ENCODE measurements at places on chromosomes 4 and X.

GRCh38 chr4:53626491-53626890, 35.2 kb upstream of the LNX1 start:
- no peak for DNase-seq

DNA sequence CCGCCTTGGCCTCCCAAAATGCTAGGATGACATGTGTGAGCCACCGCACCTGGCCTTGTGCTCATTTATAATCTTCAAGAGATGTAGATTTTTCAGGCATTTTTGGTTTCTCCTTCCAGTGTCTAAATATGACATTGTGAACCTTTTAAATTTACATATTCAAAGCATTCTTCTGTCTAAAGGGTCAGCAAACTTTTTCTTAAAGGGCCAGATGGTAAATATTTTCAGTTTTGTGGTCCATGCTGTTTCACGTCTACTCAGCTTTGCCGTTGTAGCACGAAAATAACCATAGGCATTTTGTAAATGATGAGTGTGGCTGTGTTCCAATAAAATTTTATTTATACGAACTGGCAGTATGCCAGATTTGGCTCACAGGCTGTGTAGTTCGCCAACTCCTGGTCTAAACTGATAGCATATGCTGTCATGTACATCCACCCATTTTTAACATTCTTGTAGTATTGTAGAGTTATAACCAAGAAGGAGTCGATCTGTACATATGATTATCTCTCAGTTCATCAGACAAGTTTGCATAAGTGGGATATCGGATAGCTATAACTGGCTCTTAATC, 12.7 kb upstream of the GCNA start:
- DNase-seq, result no peak

GRCh38 chr4:24070117-24070516, 180.3 kb upstream of the PPARGC1A start:
- DNase-seq, result no peak

DNA sequence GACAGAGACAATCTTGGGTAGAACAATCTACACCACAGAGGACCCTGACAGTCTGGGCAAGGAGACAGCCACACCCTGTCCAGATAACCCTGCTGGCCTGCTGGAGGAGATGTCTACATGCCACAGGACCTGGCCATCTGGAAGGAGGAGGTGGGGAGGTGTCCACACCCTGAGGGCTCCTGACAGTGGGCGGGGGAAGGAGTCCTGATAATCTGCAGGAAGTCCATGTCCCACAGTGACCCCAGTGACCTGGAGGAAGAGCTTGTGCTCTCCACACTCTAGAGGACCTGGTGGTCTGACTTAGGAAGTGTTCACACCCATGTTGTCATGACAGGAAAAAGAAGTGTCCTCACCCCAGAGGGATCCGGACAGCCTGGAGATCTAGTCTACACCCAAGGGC, 5.5 kb downstream of the SUV39H1 start:
- DNase-seq, result no peak

DNA sequence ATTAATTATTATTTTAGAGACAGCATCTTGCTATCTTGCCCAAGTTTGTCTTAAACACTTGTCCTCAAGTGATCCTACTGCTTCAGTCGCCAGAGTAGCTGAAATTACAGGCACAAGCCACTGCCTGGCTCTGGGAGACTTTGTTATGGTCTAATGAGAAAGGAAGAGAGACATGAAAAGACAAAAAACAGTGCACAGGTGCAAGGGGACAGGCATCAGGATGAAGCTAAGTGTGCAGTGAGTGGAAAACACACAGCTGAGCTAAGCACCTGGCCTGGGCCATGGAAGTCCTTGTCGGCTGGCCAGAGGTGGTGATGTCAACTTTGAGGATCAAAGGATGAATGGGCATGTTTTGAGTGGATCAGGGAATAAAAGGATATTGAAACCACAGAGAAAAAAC, 102.7 kb downstream of the HS3ST1 start:
- no peak for DNase-seq

DNA sequence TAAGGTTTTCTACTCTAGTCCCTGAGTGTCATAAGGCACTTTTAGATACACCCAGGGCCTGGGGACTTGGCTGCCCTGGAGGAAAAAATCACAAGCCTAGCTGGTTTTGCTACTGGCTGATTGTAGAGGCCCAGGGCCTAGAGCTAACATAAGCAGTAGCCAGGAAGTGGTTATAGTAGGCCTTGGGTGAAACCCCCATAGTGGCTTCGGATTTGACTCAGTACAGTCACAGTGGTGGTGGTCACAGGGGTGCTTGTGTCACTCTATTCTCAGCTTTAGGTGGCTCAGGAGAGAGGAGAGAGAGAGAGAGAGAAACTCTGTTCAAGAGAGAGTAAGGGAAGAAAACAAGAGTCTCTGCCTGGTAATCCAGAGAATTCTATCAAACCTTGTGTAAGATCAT, 194.5 kb upstream of the EDA2R start:
- DNase-seq, result no peak

GRCh38 chr4:89539797-89540711, 232.5 kb upstream of the GPRIN3 start:
- peak; percentile 12 for DNase-seq

DNA sequence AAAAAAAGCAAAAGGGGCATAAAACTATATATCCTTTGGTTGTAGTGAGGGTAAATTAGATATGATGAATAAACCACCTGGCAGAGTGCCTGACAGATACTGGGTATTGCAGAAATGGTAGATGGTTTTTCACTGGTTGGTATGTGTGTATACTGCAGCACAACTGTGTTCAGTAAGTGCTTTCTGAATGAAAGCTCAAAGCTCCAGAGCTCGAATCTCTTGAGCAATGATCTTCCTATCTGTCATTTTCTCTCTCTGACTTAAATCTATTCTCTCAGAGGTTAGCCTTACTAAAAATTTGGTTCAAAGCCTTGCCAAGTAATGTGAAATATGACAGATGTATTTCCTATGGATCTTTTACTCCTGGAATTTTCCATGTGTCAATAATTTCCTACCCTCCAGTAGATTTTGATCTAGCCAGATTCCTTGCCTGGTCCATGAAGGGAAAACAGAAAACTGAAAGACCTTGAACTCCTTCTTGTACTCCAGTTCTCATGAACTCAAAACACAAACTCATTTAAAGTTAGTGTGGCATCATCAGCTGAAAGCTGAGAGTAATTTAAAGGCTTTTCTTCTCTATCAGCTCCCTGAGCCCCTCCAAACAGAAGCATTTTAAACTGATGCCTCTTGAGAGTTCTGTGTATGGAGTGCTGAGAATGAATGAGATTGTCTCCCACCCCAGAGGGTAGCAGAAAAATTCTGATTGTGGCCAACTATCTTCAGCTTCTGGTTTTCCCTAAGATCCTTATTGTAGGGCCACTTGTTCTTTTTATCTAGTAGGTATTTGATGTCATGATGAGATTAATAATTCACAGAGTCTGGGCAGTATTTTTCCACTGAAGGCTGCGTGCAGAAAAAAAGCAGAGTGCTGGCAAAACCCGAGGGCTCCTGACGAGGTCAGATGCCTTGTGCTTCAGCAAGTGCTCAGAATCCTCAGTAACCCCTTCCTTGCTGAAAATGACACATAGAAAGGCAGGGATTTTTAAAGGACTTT, 363.4 kb upstream of the BOD1L1 start:
- DNase-seq, result peak; percentile 46

DNA sequence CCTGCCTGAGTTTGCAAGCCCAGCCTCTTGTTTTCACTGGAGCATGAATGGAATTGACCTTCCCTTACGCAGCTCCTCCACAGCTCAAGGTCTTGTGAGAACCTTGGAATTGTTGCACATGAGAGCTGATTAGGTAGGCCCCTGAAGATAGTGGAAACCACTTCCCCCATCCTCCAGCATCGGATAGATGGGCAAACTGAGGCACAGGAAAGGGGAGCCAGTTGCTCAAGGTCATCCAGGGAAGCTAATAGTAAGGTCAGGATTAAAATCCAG, 27.2 kb downstream of the PJA1 start:
- DNase-seq, result peak; percentile 45

- no peak for DNase-seq
These were observed 97.0 kb downstream of the ENPP6 start for GRCh38 chr4:184120549-184121127.

- peak; percentile 7 for DNase-seq
These were observed 127.6 kb upstream of the HHIP start for GRCh38 chr4:144518181-144518895.

- no peak for DNase-seq
These were observed 92.0 kb downstream of the ADRA2C start for GRCh38 chr4:3858046-3858730.

DNA sequence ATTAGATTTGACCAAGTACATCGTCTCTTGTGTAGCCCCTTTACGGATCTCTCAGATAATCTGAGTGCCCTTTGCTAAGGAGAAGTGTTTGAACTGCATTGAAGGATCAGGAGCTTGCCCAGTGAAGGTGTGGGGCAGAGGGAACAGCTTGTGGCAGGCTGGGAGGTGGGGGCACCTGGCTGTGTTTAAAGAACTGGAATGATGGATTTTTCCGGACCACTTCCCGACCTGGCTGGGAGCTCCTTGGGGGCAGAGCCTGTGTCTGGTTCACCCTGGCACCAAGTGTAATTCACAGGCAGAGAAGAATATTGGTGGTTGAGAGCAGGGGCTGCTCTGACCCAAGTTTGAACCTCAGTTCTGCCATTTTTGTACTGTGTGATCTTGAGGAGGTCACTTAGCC, 18.5 kb downstream of the TBC1D14 start:
- DNase-seq, result no peak

GRCh38 chr4:14856062-14856933, 146.0 kb upstream of the CPEB2 start:
- no peak for DNase-seq

- no peak for DNase-seq
These were observed 227.3 kb upstream of the ZC4H2 start for GRCh38 chrX:65203545-65203944.

GRCh38 chrX:153921511-153922446, 4.3 kb downstream of the ARHGAP4 start:
- no peak for DNase-seq

DNA sequence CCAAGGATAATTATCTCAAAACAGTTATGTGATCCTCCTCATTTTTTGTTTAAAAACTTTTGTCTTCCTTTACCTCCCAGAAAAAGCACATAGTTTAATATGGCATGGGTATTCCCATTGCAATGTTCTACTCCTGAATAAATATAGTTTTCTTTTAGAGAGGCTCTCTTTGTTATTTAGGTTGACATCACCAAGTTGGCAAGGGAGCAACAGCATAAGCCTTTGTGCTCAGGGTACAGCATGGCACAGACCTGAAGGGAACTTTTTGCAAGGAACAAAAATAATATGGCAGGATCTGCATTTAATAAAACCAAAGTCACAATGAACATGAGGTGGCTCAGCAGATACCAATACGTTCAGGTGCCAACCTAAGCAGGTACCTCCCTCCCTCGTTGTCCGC, 47.1 kb upstream of the NPY2R start:
- no peak for DNase-seq

DNA sequence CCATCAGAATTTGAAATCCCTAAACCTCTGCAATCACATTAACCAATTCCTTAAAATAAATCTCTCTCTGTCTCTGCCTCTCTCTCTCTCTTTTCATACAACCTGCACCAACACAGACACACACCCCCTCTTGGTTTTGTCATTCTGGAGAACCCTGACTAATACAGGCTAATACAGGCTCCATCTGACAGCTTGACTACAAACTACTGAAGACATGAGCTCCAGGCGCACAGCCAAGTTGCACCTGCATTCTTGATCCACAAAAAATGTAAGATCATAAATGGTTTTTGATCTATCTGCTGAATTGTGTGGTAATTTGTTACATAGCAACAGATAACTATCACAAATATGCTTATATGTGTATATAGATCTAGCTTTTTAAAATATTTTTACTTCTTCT, 2414.2 kb downstream of the PCDH7 start:
- no peak for DNase-seq

DNA sequence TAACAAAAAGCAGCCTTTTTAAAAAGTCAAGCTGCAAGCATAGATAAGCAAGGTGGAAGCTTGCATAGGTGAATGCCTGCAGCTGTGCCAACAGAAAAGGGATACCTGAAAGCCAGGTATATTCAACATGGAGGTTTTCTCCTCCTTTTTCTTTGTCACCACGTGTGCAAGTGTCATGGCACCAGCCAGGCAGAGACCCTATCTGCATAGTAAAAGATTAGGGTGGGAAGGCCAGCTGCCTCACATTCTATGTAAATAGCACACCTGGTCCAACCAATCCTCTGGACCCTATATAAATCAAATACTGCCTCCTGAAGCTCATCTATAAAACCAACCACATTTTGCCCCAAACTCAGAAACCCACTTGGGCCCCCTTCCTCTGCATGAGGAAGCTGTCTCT, 28.0 kb upstream of the PLK4 start:
- DNase-seq, result no peak

DNA sequence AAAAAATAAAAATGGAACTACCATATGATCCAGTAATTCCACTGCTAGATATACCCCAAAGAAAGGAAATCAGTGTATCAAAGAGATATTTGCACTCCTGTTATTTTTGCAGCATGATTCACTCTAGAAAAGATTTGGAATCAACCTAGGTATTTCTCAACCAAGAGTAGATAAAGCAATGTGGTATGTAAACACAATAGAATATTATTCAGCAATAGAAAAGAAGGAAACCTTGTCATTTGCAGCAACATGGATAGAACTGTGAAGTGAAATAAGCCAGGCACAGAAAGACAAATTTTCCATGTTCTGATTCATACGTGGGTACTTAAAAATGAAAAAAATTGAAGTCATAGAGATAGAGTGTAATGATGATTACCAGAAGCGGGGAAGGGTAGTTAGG, 362.3 kb upstream of the EPHA5 start:
- DNase-seq, result no peak

DNA sequence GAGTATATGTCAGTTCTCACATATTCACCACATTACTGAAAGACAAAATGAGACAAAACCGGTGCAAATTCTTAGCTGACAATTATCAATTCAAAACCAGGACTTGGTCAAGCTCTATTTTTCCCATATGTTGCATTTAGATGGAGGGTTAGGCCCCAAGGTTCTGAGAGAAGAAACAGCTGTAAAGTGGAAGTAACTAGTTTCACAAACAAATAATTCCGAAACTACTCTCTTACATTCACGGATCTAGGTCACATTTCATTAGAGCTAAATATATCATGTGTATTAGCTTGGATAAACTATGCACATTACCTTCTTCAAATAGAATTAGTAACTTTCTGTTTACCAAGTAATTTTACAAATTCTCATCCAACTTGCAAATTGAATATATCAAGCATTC, 3.7 kb upstream of the GABRA2 start:
- no peak for DNase-seq

- peak; percentile 1 for DNase-seq
These were observed 71.3 kb upstream of the ENOX2 start for GRCh38 chrX:130974323-130974722.
